Body of pancreas (tissue), 4 donors: ENCODE measurements at places on chromosomes 11 and 22. TPM values are rescaled to one million over a fixed set of nuclear protein-coding genes. Genes with fewer than 3 reads are reported as not detected.

The STK33 gene
- total RNA-seq = 14.8 TPM

GRCh38 chr11:67605231-67606011 is 1.3 kb upstream of the NDUFV1 start:
- no peak for DNase-seq

GRCh38 chr11:96357794-96358193 is 14.8 kb upstream of the MAML2 start:
- no peak for DNase-seq

- DNase-seq = no peak
Measured at GRCh38 chr22:24185001-24185500, 3.8 kb downstream of the SUSD2 start.

DNA sequence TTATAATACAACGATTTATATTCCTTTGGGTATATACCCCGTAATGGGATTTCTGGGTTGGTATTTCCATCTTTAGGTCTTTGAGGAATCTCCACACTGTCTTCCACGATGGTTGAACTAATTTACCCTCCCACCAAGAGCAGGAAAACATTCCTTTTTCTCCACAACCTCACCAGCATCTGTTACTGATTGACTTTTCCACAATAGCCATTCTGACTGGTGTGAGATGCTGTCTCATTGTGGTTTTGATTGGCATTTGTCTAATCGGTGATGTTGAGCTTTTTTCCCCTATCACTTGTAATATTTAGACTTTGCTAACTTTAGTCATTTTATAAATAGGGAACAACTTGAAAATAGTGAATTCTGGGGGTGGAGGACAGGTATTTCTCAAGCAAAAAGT is 58.1 kb downstream of the PPFIA1 start:
- DNase-seq = no peak

The FAT3 gene
- total RNA-seq = 0.26 TPM

GRCh38 chr11:131618201-131618600 is 247.8 kb downstream of the NTM start:
- no peak for DNase-seq

The EHD1 gene
- total RNA-seq = 18.7 TPM
